ENCODE measurements at places on chromosomes 6 and 20.

- DNase-seq = no peak
Observed at GRCh38 chr6:21908161-21908848, 314.8 kb downstream of the SOX4 start.

- DNase-seq = no peak
Observed at GRCh38 chr6:63278916-63279315, 40.9 kb downstream of the LGSN start.

GRCh38 chr6:39746795-39747194 lies 21.6 kb upstream of the KIF6 start:
- no peak for DNase-seq

DNA sequence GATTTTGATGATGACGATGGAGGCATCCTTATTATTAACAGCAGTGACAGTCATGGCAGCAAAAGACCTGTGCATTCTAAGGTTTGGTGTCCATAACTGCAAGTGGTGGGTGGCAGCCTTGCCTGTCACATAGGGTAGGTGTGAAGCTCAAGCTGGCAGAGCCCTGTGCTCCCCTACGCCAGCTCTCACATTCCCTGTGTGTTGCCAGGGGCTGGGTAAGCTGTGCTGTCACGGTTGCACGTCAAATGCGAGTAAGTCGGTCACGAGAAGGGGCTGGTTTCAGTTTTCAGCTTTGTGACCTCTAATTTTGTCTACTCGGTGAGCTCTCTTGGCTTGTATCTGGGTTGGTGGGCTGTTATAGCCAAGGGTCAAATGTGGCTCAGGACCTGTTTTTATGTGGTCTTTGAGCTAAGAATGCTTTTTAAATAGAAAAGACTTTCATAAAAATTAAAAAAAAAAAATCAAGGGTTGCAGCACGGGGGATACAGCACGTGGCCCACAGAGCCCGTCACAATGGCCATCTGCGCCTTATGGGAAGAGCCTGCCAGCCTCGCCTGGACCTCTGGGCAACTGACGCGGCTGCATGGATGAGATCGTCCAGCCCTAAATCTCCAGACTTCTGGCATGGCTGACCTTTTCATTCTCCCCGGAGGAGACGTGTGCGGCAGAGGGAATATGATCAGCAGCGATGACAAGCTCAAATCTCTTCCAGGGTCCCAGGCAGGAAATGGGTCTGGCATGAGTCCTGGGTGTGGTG lies 148.5 kb downstream of the PHACTR3 start:
- no peak for DNase-seq

- no peak for DNase-seq
Observed at GRCh38 chr6:138248878-138249277, 30.6 kb upstream of the PBOV1 start.

GRCh38 chr6:140002396-140003022 lies 628.1 kb upstream of the CITED2 start:
- peak; percentile 62 for DNase-seq

- no peak for DNase-seq
Observed at GRCh38 chr6:110625883-110626282, 149.5 kb upstream of the SLC22A16 start.

DNA sequence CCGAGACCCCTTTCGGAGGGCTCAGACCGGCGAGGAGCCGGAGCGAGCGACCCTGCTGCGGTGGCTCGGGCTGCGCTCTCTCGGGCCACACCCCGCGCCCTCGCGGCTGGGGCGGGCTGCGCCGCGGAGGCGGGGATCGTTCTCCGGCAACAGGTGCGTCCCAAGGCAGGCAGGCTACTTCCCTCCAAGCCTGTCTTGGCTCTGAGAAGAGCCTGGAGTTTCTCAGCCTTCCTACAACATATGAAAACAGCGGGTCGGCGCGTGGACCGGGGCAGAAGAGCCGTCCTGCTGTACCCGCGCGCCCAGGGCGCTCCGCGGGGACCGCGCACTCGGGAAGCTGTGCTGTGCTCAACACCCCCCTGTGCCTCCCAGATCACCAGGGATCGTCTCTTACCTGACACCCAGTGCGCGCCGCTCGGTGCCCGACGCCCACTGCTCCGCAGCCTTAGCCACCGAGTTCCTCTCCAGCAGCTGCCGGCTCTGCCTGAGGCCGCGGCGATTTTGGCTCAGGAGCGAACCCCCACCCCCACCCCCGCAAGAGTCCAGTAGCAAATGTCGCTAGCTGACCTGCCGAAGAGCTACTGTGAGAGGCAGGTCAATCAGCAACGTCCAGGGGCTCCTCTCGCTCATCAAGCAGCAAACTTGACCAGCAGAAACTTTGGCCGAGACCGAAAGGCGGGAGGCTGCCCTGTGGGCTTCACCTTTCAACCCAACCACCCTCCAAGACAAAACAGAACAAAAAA lies 3.7 kb upstream of the OLIG3 start:
- no peak for DNase-seq

DNA sequence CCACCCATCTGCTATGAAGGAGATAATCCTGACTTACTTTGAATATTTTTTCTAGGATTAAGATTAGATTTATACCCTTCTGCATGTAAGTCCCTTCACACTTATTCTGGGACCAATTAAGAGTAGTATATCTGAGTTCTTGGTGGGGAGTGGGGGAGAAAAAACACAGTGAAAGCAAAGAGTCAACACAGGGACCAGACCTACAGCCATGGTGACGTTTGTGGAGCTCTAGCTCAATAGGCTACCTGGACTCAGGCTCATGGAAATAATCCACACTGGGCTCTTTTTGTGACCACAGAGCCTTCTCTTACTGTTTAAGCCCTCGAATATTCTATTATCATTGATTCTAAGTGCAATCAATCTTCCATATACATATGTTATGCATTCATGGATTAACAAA lies 491.4 kb downstream of the LMBRD1 start:
- DNase-seq = no peak

DNA sequence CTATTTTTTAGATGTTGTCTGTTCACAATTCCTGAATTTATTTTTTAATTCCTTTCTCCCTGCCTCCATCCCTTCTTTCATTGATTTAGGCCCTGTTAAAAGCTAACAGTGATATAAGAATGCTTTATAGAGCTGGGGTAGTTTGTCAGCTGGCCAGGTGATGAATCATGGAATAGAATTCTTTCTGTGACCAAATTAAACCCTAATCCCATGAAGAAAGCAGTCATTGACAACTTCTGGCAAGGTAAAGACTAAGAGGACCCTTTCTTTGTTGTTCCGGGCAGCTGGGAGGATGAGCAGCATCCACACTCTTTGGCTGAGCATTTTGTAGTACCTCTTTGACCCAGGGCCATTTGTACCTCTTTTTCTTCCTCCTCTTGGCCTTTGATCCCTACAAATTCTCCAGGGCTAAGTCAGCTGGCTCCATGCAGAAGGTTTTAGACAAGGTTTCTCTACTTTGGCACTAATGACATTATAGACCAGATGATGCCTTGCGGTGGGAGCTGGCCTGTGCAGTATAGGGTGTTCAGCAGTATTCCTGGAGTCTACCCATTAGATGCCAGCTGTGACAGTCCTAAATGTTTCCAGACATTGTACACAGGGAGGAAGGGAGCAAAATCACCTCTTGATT lies 102.9 kb downstream of the SLX4IP start:
- DNase-seq = no peak

DNA sequence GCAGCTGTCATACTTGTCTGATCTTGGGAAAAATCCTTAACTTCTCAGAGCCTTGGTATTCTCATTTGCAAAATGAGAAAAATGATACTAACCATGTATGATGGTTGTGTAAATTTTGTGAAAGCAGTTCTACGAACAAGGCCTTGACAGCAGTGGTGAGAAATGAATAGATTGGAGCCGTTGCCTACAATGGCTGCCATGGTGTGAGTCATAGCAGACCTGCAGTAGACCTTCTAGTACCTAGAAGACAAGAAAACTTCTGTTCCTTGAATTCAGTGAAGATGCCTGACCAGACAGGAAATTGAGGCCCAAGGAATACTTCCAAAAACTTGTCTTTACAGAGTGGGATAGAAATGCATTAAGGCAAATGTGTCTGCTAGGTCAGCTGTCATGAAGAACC lies 338.9 kb downstream of the QKI start:
- DNase-seq = no peak

DNA sequence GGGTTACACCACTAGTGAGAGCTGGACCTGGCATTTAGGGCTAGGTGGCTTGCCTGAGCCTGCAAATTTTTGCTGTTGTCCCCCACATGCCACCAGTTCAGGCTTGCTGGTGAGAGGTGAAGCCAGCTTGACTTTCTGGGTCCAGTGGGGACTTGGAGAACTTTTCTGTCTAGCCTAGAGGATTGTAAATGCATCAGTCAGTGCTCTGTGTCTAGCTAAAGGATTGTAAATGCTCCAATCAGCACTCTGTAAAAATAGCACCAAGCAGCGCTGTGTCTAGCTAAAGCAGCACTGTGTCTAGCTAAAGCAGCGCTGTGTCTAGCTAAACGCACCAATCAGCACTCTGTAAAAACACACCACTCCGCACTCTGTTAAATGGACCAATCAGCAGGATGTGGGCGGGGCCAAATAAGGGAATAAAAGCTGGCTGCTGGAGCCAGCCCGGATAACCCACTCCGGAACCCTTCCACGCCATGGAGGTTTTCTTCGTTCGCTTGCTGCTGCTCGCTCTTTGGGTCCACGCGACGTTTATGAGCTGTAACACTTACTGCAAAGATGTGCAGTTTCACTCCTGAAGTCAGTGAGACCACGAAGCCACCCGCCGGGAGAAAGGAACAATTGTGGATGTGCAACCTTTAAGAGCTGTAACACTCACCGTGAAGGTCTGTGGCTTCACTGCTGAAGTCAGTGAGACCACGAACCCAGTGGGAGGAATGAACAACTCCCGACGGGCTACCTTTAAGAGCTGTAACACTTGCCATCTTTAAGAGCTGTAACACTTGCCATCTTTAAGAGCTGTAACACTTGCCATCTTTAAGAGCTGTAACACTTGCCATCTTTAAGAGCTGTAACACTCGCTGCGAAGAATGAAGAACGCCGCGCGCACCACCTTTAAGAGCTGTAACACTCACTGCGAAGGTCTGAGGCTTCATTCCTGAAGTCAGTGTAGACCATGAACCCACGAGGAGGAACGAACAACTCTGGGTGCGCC lies 27.3 kb downstream of the GMPR start:
- DNase-seq = no peak

DNA sequence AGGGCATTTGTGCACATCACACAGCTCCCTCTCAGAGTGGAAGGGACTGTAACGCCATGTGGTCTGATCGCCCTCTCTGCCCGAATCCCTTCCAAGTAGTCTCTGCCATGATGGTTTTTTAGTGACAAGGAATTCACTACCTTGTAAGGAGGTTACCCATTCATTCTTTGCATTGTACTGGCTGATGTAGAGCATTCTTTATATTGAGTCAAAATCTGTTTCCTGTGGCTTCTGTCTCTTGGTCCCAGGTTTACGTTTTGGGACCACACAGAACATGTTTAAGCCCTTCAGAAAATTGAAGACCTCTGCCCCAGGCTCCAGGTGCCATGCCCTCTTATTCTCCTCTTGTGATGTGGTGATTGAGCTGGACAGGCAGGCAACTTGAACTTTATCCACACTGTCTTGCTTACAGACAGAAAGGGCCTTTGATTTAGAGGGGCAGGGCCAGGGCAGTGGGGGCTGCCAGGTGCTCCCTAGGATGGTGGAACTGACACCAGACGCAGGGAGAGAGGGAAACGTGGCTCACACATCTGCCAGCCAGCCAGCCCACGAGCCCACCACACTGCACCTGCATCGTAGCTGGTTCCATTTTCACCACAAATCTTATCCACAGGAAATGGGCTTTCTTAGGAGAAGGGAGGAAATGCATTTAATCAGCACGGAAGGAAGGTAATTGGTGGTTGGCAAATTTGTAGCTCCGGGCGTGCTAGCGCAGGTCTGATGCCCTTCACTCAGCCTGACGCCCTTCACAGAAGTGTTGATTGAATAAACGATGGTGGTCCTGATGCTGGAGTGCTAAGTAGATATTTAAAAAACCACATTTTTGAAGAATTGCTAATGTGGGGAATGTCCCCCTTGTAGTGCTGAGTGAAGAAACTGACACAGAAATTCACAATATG lies 78.2 kb downstream of the TCP11 start:
- no peak for DNase-seq

DNA sequence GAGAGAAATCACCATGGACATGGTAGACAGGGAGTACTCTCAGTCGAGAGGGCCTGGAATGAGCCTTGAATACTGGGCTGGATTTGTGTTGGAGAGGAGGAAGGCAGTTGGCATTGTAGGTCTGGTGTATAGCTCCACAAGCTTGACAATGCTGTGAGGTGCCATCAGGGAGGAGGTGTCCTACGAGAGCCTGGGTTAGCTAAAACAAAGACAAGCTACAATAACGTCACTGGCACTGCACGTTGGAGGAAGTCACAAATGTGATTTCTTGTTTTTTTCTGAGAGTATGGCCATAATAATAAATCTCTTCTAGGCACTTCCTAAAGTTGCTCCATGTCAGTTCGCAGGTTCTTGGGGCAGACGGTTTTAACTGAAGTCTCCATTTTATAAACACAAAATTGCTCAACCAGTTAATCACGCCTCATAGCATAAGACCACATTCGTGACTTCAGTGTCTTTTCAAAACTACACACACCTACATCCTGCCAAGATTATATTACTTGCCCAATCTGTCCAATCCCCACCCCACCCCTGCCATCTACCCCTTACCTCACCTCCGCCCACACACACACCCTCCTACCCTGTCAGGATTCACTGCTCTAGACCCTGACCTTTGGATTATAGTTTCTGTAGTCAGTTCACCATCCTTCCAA lies 4.4 kb upstream of the HLA-DMB start:
- DNase-seq = peak; percentile 51

- DNase-seq = no peak
Observed at GRCh38 chr20:23024701-23025100, 10.4 kb upstream of the SSTR4 start.

GRCh38 chr6:144330017-144330987 lies 45.2 kb downstream of the UTRN start:
- DNase-seq = no peak

GRCh38 chr6:83884523-83884922 lies 25.0 kb downstream of the CYB5R4 start:
- peak; percentile 49 for DNase-seq

- DNase-seq = no peak
Observed at GRCh38 chr6:33692760-33693158, 18.7 kb downstream of the UQCC2 start.

DNA sequence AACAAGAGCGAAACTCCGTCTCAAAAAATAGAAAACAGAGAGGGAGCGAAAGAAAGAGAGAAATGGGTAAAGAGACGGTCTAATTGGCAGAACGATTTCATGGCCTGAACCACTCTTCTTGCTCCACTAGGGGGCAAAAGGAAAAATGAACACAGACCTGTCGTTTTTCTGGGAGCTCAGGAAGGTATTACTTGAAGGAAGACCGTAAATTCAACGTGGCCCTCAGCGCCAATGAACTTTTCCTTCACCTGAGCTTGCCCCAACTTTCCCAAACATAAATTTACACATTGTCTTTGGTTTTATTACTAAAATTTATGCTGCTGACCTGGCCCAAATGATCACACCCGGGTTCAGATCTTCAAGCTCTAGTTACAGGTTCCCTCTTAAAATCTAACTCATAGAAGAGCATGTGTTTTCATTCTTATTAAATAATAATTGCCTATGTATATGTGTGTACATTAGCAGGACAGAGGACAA lies 67.3 kb downstream of the ATP9A start:
- peak; percentile 65 for DNase-seq
